ENCODE measurements at places on chromosomes 16 and 17.

- no peak for DNase-seq
Observed at GRCh38 chr17:2898255-2898926, 102.2 kb downstream of the RAP1GAP2 start.

DNA sequence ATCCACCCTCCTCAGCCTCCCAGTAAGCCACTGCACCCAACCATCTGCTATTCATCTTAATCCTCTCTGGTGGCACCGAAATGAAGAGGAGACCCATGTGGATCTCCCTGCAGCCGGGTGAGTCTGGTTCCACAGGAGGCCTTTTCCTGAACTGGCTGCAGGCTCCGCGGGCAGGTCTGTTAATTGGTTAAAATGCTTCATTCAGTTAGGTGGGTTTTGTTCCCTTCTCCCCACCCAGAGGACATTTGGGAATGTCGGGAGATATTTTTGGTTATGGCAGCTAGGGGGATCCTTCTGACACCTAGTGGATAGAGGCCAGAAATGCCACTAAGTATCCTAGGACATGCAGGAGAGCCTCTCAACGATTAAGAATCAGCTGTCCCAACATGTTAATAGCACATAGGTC lies 16.7 kb downstream of the C16orf54 start:
- peak; percentile 38 for DNase-seq

DNA sequence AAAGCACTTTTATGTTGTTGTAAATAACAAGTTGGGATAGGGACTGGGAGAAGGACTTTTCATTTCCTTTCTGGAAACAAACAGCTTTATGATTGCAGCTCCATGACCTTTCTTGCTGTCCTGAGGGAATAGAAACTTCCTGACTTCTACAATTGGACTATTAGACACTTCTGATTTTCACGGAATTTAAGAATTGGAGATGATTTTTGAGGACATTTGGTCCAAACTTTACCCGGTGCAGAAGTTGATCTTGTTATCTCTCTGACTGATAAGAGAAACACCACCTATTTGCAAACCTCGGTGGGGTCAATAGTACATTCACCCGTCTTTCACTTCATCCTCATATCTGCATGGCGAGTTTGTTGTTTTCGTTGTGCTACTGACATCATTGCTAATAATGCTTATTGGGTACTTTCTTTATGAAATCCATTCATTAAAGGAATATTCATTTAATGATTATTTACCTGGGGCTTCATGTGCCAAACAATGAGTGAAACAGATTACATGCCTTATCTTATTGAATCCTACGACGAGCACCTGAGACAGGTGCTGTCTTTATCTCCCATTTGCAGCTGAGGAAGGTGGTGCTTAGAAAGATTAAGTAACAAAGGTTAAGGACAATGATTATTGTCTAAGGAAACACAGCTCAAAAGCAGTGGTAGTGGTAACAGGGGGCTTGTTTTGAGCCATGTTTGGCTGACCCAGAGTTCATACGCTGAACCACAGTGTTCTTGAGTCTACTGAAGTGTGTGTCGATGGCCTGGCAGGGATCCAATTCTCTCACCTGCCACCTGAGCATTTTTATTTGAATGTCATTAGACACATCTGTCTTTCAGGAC lies 176.9 kb upstream of the FAM20A start:
- no peak for DNase-seq

- no peak for DNase-seq
Observed at GRCh38 chr16:81073560-81074330, 3.3 kb downstream of the C16orf46 start.

DNA sequence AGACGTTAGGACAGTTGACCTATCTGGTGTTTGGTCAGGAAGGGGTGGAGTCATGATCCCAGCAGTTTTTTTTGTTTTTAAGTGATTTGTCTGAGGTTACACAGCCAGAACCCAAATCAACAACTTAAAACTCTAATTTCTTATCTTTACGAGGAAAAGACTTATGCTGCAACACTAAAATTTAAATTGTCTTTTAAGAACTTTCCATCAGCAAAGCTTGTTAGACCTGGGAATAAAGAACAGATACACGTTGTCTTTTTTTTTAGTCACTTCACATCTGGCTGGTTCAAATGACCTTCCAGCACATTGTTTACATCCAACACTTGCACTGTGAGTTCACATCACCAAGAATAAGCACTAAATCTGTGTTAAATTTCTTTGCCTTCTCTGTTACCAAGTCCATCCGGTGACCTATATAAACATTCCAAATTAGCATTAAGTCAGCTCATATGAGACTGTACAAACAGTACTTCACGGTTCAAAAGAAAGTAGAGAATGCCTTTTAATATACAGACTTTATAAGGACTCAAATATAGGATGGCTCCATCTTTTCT lies 115.0 kb downstream of the HS3ST2 start:
- no peak for DNase-seq

DNA sequence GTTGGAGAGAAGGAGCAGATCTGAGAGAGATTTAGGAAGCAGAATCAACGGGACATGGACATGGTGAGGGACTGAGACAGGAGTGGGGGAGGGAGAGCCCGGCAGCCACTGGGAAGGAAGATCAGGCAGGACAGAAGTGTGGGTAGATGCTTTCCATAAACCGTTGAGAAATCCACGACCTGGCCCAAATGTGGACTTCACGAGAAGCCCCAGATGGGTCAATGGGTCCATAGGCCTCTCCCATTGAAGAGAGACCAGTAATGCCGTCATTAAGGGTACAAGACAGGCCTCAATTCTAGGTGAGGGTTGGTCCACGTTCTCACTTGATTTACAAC lies 530 bp upstream of the CCL22 start:
- no peak for DNase-seq

Data from RCC 7860 (cell line).